ENCODE measurements at places on chromosomes 13 and 19. TPM values are rescaled to one million over a fixed set of nuclear protein-coding genes. Genes with fewer than 3 reads are reported as not detected.

GRCh38 chr19:31361728-31362127 is 12.5 kb upstream of the TSHZ3 start:
- DNase-seq = no peak

DNA sequence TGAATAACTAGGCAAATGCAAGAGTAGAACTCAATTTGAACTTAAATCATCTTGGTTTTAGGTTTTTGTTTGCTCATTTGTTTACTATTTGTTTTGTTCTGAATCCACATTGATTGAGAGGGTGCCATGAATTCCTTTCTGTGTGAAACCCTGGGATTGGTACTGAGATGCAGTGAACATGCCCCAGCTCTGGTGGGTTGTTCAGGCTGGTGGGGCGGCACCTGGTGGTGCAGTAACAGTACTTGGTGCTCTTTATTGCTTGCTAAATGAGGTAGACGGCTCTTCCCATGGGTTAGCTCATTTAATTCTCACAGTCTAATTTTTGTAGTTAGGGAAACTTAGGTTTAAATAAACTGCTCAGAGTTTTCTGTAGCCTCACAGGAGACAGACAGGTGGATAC is 48.4 kb downstream of the WASF3 start:
- DNase-seq = no peak

DNA sequence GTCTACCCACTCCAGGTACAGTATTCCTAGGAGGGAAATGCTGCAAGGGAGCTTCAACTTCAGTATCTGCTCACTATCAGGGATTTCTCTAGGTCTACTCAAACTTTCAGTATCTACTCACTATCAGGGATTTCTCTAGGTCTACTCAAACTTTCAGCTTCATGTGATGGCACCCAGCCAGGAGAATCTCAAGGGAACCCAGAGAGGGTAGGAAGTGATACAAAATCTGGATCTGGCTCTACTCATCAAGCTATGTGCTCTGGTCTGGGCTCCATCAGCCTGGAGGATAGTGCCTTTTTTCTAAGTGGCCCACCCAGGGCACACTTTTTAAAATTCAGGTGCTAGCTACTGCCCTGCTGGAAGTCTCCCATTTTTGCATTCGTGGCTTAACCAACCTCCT is 52.3 kb upstream of the FNDC3A start:
- DNase-seq = no peak

DNA sequence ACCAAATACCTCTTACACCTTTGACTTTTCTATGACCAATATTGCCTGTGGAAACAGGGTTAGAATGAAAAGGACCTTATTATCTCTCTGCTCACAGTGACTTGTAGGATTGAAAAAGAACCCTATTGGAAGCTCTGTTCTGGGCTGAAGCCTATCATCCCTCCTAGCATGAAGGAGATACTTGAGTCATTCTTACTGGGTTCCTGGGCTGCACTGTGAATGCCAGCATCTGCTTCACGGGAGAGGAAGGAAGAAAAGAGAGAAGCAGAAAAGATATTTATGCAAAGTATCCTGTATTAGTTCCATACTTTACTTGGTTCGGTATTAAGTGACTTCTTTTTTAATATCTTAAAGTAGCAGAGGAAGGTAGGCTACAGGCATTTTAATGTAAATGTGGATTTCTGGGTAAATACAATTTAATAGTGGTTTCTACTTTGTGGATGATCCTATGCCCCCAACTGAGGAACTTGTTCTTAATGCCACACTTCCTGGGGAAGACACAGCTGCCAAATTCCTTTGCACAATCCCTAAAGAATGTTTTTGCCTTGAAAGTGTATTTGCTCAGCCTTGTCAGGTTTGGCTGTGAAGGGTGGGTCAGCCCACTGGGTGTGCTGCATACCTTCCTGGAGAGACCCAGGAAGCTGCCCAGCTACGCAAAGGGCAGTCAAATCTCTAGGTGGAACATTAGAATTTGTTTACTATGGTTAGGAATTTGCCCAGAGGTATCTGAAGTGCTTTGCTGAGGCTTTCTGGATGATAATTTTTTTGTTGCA is 13.7 kb upstream of the SCEL start:
- DNase-seq = no peak

DNA sequence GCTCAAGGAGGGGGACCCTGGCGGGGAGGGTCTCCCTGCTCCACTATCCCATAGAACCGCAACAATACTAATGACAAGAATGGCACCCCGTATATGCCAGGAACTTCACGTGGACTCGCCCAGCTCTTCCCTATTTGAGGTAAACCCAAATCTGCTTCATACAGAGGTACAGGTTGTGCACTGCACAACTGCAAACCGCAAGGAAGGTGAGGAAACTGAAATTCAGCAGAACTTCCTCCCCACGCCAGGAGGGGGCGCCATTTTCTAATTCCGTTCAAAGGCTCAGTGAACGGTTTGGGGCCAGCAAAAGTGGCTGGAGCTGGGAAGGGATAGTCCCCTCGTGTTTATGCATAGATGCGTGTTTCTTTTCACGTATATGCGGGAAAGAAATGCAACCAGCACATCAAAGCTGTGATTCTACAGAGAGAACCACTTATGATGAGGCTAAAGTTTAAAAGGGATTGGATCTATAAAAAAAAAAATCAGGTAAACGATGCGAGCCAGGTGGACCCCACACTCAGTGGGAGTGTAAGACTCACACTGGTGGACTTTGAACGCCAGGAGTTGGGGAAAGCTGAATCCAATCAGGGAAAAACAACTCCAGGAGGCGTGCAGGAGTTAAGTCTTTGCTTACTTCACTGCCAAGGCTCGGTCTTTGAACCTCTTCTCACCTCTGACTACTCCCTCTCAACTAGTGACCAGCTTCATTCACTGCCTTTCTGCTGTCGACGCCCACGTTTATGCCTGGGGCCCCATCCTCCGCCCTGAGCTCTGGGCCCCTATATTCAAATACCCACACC is 20.3 kb downstream of the C19orf81 start:
- DNase-seq = peak; percentile 55

DNA sequence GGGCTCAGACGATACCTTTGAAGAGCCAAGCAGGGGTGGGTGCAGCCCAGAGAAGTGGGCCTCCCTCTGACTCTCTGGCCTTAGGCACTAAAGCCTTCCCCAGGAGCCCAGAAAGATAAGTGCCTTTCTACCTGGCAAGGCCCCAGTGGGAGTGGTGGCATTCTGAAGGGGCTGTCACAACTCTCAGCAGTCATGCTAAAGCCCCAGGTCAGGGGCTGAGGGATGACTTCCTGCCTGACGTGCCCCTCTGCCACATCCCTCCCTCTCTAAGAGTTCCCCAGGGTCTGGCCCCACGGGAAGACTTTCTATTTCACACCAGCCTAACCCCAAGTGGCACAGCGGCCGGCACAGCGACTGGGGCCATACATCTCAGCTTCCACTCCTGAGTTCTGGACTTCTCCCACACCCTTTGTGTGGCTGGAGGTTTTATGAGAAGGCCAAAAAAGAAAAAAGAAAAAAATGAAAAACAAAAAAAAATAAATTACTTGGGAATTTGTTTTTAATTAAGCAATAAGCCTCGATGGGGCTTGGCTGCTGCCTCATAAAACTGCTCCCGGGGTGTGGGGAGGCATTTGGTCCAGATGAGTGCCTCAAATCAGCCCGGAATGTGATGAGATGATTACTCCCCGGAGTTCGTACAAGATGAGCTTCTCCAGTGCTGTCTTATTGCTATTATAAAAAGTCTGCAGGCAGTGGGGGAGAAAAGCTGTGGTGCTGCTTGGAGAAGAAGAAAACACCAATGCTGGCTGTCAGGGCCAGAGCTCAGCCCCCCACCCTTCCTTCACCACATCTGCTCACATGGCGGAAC is 28.5 kb upstream of the PLEKHF1 start:
- DNase-seq = no peak

GRCh38 chr13:73385848-73386247 is 327.0 kb downstream of the KLF5 start:
- DNase-seq = no peak

DNA sequence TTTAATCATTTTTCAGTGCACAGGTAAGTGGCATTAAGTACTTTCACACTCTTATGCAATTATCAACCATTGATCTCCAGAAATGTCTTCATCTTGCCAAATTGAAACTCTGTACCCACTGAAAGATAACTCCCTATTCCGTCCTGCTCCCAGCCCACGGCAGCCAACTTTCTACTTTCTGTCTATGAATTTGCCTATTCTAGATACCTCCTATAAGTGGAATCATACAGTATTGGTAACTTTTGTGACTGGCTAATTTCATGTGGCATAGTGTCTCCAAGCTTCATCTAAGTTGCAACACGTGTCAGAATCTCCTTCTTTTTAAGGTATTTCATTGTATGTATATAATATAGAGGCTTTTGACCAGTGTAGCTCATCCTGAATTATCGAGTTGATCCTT is 5.7 kb upstream of the CEACAM18 start:
- DNase-seq = no peak

- no peak for DNase-seq
Measured at GRCh38 chr19:54573330-54573872, at the start of gene LILRA2. Gene LILRA2, plus strand, starts transcription at chr19:54573790. Its CDS starts 89 bp downstream, at chr19:54573879.

EBPL gene
- total RNA-seq = 41.5 TPM

GRCh38 chr13:98839856-98840769 is 87.6 kb upstream of the SLC15A1 start:
- peak; percentile 44 for DNase-seq

DNA sequence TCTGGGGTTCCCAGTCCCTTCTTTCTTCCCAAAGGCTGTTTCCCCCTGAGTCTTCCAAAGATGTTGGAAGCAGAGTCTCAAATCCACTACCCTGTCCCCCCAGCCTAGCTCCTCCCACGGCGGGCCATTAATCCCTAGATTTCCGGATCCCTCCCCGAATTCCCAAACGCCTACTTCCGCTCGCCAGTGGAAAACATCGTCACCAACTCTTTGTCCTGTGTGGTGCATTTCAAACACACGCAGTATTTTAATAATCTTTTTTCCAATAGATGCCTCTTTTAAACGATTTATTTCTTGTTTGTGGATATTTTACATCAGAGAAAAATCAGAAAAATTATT is 610 bp downstream of the ZNF791 start:
- no peak for DNase-seq

- no peak for DNase-seq
Measured at GRCh38 chr19:46429999-46430398, 1.3 kb upstream of the PNMA8C start.

DNA sequence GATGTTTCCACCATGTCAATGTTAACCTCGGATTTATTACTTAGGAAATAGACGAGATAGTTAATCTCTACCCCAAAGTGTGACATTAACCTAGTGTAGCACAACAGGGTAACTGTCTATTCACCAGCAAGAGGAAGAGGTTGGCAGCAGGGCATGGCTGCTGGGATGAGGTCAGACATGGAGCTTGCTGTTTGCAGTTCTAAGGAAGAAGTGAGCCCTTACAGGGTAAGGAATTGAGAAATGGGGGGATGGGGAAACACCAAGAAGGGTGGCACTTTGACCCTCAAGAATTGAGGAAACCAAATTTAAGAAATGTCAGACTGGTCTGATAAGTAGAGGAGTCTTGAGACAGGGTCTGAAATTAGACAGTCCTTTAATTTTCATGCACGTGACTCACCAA is 62.4 kb downstream of the MBD3L2B start:
- DNase-seq = no peak

DNA sequence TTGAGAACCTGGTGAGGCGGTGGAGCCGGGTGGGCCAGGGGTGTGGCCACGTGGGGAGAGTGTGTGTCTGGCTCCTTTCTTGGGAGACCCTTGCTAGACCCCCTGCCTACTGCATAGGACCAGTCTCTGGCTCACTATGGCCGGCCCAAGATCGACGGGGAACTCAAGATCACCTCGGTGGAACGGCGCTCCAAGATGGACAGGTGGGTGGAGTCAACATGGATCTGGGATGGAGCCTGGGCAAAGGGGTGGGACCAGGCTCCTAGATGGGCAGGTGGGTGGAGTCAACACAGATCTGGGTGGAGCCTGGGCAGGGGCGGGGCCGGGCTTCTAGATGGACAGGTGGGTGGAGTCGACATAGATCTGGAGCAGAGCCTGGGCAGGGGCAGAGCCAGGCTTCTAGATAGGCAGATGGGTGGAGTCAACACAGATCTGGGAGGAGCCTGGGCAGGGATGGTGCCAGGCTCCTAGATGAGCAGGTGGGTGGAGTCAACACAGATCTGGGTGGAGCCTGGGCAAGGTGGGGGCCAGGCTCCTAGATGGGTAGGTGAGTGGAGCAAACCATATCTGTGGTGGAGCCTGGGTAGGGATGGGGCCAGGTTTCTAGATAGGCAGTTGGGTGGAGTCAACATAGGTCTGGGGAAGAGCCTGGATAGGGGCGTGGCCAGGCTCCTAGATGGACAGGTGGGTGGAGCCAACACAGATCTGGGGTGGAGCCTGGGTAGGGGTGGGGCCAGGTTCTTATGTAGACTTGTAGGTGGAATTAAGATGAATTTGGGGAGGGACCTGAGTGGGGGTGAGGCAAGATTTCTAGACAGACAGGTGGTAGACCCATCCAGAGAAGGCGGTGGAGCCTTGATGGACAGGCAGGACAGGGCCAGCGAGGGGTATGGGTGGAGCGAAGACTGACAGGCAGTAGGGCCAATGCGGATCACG is 56.5 kb downstream of the VAV1 start:
- peak; percentile 70 for DNase-seq

DNA sequence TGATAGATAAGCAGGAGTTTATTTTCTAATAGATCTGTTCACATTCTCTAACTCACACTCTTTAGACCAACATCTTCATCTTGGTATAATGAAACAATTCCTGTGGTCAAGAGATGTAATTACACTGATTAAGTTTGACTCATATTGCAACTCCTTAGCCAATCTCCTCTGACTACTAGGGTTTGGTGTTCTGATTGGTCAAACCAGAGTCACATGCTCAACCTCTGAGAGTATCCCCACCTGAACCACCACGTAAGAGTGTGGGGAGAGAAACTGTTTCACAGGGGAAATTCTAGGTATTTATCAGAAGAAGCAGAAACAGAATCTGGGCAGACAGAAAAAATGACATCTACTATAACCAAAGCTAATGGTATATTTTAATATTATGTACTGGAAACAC is 42.4 kb downstream of the UQCRFS1 start:
- no peak for DNase-seq

GRCh38 chr13:42478531-42479156 is 95.3 kb upstream of the TNFSF11 start:
- no peak for DNase-seq

DNA sequence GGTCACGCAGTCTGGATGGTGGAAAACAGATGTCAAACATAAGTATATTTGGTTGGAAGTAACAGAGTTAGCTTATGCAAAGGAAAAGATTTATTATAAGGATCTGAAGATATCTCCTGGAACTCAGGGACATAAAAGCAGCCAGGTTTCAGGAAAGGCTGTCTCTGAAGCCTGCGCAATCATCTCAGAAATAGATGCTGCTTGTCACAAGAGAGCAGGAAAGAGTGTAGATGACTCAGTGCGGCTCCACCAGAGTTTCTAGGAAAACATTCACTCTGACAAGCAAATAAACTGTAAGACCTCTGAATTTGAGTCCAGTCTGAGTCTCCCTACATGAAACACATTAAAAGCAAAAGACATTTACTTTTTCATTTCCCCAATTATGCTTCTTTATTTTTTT is 220.4 kb upstream of the HTR2A start:
- no peak for DNase-seq

DNA sequence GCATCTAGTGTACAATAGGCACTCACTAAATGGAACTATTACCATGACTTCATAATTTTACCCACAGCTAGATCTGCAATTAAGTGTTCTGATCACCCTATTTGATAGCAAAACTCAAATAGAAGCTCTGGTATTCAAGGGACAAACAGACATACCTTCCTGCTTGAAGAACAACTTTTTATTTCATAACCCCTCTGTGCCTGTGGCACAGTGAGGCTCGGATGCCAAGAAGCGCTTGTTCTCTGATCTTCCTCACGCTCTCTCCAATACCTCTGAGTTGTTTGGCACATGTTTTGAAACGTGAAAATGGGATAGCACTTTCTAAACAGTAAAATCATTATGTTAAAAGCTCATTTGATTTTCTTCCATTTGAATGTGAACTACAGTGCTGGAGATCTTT is 232.0 kb downstream of the KLF5 start:
- DNase-seq = no peak

GRCh38 chr13:50840284-50840683 is 3.2 kb downstream of the DLEU7 start:
- DNase-seq = no peak
